ENCODE measurements at places on chromosomes 11 and 22.

DNA sequence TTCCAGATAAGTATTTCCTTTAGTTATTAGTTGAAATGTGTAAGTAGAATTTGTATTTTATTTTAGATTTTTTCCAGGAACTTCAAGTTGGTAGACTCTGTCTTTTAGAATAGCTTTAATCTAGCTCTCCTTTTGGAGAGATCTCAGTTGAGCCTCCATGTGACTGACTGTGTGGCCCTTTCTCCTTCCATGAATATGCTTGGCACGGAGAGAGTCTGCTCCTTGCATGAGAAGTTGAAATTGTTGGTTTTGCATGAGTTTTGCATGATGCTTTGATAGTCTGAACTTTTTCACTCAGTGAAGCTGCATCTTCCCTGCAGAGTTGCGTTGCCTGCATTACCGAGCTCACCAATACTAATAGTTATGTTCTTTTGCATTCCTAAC, 32.8 kb upstream of the CTTN start:
- no peak for DNase-seq

DNA sequence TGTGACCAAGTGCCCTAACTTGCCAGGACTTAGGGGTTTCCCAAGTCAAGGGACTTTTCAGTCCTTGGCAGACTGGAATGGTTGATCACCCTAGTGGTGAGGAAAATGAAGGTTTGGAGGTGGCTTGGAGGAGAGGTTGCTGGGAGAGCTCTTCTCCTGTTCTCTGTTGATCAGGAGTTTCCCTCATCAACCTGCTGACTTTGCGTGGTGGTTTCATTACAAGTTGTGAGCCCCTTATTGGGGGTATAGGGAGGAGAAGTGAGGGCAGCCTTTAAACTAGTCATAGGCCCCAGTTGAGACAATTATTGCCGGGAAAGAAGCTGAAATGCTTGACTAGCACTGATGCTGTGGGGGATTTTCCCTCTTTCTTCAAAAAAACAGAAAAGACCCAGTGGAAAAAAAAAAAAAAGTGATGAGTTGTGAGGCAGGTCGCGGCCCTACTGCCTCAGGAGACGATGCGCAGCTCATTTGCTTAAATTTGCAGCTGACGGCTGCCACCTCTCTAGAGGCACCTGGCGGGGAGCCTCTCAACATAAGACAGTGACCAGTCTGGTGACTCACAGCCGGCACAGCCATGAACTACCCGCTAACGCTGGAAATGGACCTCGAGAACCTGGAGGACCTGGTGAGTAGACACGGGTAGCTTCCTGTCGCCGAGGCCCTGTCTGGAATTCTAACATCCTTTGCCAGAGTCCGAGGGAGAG, at the start of gene CXCR5:
Gene CXCR5, plus strand, starts transcription at position 525 of the 704 bp plus-strand sequence. Its CDS starts 50 bp downstream, at position 575.
- DNase-seq, result no peak

- DNase-seq, result no peak
Measured at GRCh38 chr11:69416143-69416515, 65.3 kb upstream of the LINC01488 start.

DNA sequence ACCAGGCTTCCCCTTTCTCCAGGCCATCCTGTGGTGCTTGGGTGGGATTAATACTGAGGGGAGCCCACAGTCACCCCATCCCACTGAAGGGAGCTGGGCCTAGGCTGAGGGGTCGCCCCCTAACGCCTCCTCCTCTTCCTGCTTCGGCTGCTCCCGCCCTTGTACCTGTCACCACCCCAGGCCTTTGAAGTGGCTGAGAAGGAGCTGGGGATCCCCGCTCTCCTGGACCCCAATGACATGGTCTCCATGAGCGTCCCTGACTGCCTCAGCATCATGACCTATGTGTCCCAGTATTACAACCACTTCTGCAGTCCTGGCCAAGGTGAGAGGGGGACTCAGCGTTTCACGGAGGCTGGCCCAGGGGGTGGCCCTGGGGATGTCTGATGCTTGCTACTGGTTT, 6.1 kb downstream of the MICALL1 start:
- DNase-seq, result no peak

GRCh38 chr11:118633979-118634378, 26.6 kb downstream of the PHLDB1 start:
- DNase-seq, result no peak

DNA sequence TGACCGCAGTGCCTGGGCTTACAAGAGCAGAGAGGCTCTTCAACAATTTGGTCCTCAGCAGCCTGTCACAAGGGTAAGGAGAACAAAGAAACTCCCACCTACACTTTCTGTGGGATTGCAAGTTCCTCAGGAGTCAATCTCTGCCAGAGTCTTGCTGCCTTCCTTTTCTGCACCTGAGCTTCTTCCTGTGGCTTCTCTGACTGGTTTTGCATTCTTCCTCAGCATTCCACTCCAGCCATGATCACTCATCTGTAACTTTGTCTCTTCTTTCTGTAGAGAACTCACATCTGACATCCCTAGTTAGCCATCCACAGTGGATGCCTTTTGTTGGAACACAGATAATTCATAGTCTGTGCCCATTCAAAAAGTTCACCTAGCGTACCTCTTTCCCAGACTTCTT, 14.2 kb upstream of the OR6A2 start:
- no peak for DNase-seq

DNA sequence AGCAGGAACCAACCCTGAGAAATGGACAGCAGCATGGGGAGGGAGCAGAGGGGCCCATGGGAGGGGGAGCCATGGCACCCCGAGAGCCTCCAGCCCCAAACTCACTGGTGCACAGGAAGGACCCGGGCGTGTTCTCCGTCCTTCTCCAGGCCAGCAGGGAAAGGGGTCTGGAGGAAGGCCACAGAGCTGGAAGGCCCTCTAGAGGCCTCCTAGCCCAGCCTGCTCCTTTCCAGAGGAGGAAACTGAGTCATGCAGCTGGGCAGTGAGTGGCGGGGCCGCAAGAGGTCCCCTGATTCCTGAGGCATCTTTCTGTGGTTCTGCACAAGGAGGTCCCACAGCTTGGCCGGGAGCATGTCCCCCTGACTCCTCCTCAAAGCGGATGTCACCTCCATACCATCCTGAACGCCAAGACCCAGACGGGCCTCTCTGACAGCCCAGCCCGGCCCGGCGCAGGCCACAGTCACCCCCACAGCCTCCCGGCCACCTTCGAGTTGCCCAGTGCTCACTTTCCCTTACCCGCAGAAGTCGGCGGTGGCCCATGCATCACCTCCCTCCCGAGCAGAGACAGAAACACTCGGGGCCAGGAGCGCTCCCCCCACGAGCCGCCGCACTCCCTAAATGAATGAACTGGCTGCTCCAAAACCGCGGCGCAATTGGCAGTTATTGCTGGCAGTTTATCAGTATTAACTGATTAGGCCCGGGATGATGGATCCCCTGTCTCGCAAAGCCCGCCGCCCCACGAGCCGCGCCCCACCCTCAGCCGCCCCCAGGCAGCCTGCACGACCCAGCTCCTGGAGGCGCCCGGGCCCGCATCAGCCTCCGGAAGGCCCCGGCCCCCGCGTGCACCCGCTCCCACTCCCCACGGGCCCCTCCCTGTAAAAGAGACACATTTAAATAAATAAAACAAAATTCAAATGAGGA, 272.5 kb downstream of the BUD13 start:
- DNase-seq, result no peak

DNA sequence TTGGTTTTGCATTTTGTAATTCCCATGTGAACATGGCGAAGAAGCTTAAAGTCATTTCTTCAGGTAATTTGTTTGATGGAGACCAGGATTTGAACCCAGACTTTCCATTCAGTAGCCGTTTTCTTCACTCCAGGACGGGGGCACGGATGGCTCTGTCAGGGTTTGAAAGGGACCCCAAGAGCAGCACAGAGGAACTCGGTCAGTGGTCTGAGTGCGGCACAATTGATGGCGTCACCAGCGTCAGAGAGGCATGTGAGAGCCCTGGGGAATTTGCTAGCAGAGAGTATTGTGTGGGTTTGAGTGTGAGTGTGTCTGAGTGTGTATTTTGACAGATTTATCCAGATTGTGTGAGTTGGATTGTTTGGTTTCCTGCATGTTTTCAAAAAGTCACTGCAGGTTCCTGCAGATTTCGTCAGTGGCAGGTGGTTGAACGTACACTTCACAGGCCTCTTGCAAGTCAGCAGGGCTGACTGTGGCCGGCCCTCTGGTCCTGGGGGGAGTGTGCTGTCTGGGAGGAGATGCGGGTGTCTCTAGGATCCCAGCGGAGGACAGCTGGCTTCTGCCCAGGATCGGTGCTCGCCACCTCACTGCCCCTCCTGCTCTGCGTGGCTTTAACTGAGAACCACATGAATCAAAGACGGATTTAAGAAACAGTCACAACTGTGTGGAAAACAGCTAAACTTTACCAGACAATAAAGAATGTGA, 199.3 kb downstream of the TBC1D22A start:
- no peak for DNase-seq

GRCh38 chr11:134815404-134815803, 403.4 kb upstream of the B3GAT1 start:
- DNase-seq, result no peak

- no peak for DNase-seq
Measured at GRCh38 chr11:58525037-58525614, 17.2 kb upstream of the OR5B21 start.

DNA sequence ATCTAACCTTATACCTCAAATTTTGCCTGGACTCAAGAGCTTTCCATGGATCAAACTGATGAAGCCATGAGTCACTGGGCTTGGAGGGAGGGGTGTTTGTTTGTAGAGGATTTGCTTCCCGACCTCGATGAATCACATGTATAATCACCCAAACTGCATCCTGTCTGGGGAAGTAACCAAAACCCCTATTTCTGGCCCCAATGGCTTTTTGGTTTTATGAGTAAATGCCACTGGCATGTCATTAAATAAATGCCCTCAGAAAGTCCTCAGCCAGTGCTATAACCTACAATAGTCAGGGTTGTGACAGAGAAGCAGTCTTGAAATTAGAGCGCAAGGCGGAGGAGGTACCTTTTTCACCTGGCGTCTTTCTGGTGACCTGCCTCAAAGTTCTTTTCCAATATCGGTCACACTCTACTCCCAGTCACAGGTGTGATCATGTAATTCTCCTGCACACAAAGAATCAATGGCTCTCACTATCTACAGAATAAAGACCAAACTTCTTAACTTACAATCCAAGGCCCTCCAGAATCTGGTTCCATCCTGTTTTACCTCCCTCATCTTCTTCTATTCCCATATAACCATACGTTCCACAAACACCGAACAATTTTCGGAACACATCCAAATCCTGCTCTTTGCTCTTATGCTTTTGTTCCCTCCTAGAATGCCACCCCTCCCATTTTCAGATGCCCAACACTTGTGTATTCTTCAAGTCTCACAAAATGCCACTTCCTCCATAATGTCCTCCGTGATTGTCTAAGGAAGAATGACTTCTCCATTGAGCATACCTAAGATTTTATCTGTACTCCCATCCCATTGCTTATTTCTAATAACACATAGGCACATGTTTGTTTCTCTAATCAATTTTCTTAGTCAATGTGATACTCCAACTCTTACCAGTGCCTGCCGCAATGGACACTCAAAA, 81.3 kb upstream of the BLID start:
- DNase-seq, result no peak

GRCh38 chr11:68525930-68526329, 65.4 kb downstream of the PPP6R3 start:
- no peak for DNase-seq

- no peak for DNase-seq
Measured at GRCh38 chr11:34454308-34455032, 15.7 kb downstream of the CAT start.

DNA sequence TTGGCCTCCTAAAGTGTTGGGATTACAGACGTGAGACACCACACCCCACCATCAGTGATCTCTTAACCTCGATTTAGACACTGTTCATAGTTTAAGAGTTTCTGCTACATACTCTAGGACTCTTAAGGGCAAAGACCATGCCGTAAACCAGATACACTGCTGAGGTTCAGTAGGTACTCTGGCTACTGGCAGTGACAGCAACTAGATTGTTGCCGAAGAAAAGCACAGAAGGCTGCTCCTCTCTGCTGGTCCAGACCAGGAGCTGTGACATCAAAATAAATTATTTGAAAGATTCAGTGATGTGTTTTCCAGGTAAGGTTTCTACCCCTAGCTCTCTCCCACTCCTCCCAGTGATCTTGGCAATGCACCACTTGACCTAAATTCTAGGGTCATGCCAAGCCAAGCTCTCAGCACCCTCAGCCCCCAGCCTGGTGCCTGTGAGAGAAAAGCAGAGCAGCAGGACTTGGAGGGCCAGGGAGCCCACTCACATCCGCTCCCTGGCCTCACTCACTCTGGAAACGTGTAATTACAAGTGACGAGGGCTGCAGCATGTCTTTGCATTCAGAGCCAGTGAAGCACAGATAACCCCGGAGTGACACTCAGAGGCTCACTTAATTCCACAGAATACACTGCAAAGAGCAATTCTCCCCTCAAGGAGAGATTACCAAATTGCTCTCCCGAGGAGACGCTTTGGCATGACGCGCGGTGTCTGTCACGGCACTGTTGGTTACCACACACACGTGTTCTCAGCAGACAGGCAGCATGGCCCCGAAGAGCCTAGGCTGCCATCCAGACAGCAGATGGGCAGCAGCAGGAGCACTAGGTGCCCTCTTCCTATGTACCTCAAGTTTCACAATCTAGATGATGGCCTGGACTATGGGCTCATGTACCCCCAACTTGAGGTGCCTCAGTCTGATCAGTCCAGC, 96.9 kb upstream of the PITPNB start:
- no peak for DNase-seq

GRCh38 chr11:75264971-75265370, 24.4 kb downstream of the TPBGL start:
- DNase-seq, result no peak

DNA sequence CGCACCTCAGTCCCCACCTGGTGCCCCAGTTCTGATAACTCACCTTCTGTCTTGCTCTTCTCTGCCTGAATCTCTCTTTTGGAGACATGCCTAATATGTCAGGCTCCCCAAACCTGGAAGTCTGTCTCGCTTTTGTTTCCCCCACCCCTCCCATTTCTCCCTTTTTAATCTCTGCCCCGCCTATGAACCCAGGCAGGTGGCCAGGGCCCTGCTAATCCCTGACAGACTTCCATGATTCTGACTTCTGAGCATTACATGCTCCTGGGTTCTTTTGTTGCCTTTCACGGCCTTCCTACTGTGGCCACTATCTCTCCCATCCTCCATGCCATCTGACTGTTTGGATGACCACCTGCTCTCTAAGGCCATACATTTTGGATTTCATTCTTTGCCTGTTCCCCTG, 1120.9 kb upstream of the CCDC90B start:
- DNase-seq, result no peak

DNA sequence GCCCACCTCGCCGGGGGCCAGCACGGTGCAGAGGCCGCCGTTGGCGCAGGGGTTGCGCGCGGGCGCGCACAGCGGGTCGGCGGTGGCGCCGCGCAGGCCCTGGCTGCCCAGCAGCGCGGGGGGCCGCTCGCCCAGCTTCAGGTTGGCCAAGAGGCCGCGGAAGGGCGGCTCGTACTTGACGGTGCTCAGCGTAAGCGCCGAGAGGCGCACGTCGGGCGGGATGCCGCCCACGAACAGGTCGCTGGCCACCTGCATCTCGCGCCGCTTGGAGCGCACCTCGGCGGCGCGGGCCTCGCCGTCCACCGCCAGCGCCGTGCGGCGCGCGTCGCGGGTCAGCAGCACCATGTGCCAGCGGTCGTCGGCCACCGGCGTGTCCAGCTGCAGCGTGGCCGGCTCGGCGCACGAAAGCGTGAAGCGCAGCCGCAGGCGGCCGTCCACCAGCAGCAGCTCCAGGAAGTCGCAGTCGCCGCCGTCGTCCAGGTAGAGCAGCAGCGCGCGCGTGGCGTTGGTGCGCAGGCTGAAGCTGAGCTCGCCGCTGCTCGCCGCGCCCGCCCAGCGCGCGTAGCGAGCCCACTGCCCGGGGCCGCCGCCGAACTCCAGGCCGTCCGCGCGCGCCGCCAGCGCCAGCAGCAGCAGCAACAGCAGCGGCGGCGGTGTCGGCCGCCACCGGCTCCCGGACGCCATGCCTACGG, 9.8 kb downstream of the NRXN2 start:
- no peak for DNase-seq

GRCh38 chr11:126627421-126627820, 271.9 kb downstream of the ST3GAL4 start:
- no peak for DNase-seq
